Activated effector memory CD4-positive, alpha-beta T cell treated with anti-CD3 and anti-CD28 coated beads, Interleukin-2, amount 50 U/mL, for 16 hours (primary cell): ENCODE measurements at places on chromosomes 1 and 21.
A peak's percentile ranks its signal among the peaks of the same experiment; 100 is the strongest.

GRCh38 chr1:103900005-103900404 is 150.3 kb downstream of the AMY1C start:
- DNase-seq: no peak

- DNase-seq: no peak
Measured at GRCh38 chr1:22639286-22639685, 2.9 kb downstream of the C1QA start.

DNA sequence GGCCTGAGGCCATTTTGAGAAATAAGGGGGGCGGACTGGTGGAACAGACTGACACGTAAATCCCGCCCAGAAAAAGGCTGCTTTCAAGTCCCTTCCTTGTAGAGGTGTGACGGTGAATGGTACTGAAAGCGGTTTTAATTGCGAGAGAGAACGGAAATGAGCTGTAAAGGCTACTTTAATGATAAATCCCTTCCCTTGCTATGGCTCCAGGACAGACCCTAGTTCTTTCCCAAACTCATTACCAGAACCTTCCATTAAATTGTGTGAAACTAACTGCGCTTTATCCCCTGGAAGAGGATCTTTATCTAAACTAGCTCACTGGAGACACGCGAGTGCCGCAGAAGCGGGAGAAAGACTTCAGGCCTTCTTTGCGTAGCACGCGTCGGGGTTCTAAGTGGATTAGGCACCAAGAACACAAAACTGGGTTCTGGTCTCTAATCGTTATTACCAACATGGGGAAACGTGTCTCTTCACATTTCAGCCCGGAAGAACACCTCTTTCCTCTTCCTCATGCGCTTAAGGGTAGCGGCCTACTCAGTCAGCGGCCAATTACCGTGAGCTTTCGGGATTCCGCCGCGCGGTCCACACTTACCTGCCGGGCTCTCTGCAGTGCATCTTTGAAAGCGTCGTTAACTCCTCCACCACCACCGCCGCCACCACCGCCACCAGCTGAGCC is 441 bp downstream of the FUBP1 start:
- peak; percentile 88 for DNase-seq

- DNase-seq: peak; percentile 67
Measured at GRCh38 chr1:27993241-27993640, 33.5 kb downstream of the XKR8 start.

- DNase-seq: no peak
Measured at GRCh38 chr1:33468531-33468930, 3.9 kb upstream of the ZSCAN20 start.

DNA sequence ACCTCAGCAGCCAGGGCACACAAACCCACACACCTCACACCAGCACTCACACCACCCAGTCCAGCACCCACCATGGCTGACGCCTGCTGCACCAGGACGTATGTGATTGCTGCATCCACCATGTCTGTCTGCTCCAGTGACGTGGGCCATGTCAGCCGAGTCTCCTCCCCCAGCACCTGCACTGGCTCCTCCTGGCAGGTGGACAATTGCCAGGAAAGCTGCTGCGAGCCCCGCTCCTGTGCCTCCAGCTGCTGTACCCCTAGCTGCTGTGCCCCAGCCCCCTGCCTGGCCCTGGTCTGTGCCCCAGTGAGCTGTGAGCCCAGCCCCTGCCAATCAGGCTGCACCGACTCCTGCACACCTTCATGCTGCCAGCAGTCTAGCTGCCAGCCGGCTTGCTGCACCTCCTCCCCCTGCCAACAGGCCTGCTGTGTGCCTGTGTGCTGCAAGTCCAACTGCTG is at the start of gene KRTAP10-8:
KRTAP10-8 (plus strand) TSS at position 51 of the 458 bp plus-strand sequence; CDS start at position 73, 22 bp downstream.
- DNase-seq: no peak

DNA sequence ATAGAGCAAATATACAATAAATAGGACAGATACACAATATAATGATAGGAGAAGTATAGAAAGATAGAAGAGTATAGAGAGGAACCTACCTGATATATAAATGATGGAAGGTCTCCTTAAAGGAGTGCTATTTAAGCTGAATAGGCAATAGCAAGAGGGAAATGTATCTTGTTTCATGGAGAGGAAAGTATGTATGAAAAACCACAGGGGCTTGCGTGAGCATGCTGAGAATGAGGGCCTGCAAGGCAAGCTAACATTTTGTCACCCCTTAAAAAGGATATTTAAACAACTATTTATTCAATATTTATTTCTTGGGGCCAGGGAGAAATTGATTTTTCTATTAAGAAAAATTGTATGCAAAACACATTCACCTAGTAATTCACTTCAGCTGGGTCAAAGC is 150.9 kb upstream of the ZRANB2 start:
- no peak for DNase-seq

GRCh38 chr21:27532076-27532475 is 565.2 kb upstream of the ADAMTS5 start:
- no peak for DNase-seq

DNA sequence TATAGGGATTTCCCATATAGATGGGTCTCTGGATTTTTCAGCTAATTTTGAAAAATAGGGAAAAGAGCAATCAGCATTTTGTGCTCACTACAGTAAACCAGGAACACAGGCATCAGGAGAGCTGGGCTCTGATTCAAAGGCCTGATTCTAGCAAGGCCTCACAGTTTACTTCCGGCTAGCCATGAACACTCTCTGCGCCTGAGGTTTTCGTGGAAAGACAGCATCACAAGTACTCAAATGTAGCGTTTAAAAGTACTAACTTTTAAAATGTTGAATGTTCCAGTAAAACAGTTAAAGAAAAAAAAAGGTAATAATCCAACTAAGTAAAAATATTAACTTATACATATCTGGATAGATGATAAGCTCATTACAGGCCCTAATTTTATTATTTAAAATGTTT is 120.6 kb downstream of the SLC45A1 start:
- DNase-seq: no peak

GRCh38 chr1:210523830-210524229 is 195.1 kb downstream of the HHAT start:
- DNase-seq: no peak

- DNase-seq: no peak
Measured at GRCh38 chr1:233261206-233261605, 34.3 kb downstream of the PCNX2 start.

- DNase-seq: peak; percentile 78
Measured at GRCh38 chr1:6962996-6963911, 178.0 kb downstream of the CAMTA1 start.

GRCh38 chr1:45570631-45571030 is 13.2 kb upstream of the NASP start:
- DNase-seq: no peak

DNA sequence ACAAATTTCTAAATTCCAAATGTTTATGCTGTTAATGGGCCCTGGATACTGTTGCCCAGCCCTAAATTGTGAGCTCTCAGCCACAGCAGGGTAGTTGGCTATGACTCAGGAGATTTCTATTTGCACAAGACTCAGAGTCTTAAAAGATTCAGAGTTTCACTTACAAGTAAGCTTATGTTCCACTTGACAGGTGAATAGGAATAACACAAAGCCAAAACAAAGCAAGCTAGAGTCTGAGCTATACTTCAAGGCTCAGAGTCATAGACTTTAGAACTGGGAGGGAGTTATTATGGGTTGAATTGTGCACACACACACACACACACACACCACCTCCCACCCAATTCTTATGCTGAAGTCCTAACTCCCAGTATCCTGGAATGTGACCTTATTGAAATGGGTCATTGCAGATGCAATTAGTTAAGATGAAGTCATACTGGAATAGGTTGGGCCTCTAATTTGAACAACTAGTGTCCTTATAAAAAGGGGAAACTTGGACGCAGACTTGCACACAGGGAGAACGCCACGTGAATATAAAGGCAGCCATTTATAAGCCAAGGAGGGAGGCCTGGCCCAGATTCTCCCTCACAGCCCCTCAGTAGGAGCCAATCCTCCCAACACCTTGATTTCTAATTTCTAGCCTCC is 30.2 kb downstream of the PRDX6 start:
- DNase-seq: no peak

DNA sequence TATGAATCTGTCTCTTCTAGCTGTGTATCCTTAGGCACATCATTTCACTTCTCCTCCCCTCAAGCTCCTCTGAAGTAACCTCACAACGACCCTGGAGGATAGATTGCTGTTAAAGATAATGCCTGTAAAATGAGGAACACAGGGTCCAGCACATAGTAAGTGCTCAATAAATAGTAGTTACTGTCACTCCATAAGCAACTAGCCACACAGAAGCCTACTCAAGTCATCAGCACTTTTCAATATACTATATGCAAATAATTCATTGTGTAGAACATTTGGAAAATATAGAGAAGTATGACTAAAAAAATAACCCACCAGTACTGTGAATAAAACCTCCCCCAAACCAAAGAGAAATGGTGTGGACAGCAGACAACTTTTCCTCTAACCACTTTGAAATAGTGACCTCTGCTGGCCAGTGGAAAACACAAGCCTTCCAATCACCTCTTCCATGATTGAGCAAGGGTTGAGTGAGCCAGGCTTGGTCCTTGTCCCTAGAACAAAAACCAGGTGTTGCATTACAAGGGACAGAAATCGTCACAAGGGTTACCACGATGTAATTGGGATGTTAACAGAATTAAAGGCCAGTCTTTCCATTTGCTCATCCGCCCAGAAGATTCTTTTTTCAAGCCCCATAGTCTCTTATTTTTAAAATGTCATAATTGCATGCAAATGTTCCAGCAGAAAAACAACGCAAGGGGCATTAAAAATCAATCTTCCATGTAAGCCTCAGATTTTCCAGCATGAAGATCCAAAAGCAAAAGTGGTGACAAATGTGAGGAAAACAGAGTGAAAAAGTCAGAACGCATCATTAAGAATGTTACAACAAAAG is 15.7 kb upstream of the GLIS1 start:
- no peak for DNase-seq

DNA sequence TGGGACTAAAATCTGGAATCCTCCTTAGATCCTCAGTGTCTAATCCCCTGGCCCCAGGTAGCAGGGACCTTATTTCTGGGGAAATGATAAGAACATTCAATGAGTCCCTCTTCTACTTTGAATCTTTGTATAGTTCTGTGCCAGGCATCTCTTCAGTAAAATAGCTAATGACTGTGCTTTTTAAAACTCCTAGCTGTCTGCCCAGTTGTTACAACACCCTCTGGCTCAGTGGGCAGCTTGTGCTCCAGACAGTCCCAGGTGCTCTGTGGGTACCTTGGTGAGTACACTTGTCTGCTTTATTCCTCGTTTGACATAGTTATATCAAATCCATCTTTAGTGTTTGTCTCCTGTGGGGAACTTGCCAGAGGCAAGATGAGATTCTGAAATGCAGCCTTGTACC is 18.0 kb downstream of the TGFB2 start:
- DNase-seq: no peak

GRCh38 chr1:41672173-41672572 is 187.7 kb upstream of the EDN2 start:
- DNase-seq: peak; percentile 49

GRCh38 chr1:5745800-5746610 is 246.2 kb downstream of the NPHP4 start:
- peak; percentile 83 for DNase-seq

- peak; percentile 82 for DNase-seq
Measured at GRCh38 chr21:41419921-41420862, 5.8 kb upstream of the MX1 start.

- no peak for DNase-seq
Measured at GRCh38 chr1:151175863-151176262, at the start of gene TMOD4. Gene TMOD4, minus strand, starts transcription at chr1:151175981. Its CDS starts 1,106 bp downstream, at chr1:151174875.

DNA sequence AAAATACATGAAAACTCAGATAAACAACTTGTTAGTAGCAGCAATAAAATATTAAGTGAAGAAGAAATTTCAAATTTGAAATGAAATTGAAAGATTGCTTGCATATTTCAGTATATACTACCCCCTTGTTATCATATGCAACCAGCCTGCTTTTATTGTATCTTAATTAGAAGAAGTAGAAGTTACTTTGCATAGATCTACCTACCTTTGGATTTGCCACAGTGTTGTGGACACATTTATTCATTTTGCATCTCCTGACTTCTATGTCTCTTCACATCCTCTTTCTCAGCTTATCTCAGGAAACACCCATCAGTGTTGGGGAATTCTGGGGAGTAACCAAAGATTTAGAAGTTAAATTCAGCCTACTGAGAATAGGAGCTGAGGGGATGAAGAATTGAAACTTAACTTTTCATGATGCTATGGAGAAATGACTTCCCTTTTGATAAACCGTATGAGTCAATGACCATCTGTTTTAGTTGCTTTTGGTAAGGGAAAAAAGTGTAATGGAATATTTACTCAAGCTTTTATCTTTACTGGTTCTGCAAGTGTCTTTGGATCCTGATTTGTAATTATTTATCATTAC is 96.9 kb downstream of the RGL1 start:
- DNase-seq: no peak

- DNase-seq: no peak
Measured at GRCh38 chr21:17900281-17900989, 81.3 kb upstream of the C21orf91 start.

DNA sequence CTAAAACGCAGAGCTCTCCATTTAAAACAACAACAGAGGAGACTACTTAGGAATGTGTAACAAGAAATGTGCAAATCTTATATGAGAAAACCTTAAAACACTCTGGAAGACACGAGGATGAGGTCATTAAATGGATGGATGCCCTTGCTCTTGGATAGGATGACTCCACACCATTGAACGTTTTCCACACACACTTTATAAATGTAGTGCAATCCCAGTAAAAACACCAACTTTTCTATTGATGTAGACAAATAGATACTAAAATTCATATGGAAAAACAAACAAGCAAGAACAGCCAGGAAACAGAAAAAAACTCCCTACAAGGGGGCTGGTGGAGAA is 18.4 kb upstream of the COL6A1 start:
- no peak for DNase-seq

- DNase-seq: no peak
Measured at GRCh38 chr1:152901631-152902030, 6.7 kb upstream of the IVL start.

DNA sequence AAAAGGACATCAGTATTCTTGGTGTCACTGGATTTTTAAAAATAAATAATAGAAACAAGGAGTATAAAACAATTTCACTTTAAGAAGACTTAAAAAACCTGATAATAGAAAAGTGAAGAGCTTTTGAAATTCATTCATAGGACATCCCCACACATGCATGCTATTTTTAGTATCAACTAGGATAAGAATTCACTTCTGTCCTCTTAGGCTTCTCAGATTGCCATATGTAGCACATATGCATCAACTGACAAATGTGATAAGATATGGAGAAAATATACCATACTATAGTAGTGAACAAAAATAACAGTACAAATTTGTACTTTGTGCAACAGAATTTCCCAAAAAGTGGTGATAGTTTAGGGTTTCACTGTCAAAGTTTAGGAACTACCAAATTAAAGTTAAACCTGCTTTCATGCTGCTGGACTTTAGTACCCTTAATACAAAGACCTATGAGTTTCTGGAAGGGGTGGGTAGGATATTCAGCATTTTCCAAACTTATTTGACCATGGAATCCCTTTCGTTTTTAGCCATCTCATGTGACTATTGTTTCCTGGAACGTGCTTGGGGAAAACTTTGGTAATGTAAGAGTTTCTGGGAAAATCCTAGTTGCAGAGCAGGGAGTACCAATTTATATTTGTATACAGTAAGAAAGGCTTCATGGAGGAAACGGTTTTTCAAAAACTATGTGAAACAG is 19.8 kb downstream of the RPRD2 start:
- DNase-seq: no peak

DNA sequence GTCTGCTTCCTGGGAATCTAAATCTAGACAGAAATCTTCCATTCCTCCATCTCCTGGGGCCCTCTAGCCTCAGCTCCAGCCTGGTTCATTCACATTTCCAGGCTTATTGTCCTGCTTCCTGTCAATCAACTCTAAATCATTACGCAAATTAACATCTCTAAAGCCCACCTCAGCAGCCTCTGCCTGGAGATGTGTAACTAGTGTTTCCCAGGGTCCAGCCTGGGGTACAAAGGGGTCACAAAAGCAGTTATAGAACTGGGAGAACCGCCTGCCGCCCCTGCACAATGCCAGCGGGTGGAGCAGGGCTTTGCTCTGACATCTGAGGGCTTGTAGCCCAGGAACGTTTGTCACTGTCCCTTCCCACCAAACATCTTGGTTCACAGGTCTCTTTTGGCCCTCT is 373.5 kb downstream of the RRAGC start:
- no peak for DNase-seq
